ENCODE measurements at places on chromosomes 1 and 21.

GRCh38 chr1:6646499-6647148, 22.0 kb downstream of the THAP3 start:
- peak; percentile 71 for DNase-seq

- no peak for DNase-seq
Observed at GRCh38 chr1:159877695-159878444, 15.4 kb upstream of the VSIG8 start.

- DNase-seq, result no peak
Observed at GRCh38 chr1:5349526-5349925, 642.7 kb downstream of the NPHP4 start.

GRCh38 chr1:17112496-17113236, 6.6 kb downstream of the PADI2 start:
- no peak for DNase-seq

DNA sequence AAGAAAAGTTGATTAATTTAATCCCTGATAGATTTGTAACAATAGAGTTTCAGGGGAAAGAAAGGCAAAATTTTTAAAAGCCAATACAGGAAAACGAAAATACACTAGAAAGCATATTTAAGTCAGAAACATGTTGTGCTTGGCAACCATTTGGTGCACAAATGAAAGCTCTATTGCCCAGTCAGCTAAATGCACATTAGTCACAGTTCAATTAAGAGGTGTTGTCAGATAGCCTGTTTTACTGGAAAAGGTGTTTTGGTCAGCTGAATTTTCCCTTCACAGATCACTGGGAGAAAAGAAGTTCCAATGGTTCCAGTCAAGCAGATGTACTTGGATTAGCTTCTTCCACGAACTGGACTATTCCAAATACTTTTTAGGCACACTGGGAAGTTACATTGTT, 25.4 kb downstream of the RGS4 start:
- no peak for DNase-seq

DNA sequence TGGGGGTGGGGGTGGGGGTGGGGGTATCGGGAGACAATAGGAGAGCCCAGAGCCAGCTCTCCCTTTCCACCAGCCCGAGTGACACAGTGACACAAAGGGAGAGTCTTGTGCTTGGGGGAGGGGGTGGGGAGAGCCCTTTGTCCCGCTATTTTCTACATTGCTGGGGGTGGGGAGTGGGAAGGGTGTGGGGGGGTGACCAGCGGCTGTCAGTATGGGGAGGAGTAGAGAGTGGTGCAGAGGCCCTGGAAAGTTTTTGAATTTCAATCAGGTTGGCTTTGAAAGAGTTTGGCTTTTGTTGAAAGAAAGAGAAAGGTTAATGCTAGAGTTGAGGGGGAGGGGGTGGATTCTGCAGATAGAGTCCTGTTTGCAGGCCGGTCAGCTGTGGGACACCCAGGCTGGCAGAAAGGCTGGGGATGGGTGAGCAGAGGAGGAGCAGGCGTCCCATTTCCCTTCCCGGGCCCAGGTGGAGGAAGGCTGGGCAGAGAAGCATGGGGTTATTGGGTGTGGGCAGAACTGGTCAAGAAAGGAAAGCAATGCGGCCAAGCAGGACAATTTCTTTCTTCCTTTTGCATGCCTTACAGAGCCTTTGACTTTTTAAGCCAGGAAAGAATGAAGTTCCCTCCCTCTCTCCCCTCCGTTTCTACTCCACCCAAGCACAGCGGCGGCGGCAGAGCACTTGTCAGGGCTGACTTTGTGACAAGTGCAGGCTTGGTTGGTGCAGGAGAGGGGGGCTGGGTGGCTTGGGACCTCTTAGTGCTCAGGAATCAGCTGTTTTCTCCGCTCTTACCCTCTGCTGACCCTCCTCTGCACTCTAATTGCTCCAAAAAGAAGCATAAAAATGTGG, 96.2 kb downstream of the RNF220 start:
- DNase-seq, result no peak

DNA sequence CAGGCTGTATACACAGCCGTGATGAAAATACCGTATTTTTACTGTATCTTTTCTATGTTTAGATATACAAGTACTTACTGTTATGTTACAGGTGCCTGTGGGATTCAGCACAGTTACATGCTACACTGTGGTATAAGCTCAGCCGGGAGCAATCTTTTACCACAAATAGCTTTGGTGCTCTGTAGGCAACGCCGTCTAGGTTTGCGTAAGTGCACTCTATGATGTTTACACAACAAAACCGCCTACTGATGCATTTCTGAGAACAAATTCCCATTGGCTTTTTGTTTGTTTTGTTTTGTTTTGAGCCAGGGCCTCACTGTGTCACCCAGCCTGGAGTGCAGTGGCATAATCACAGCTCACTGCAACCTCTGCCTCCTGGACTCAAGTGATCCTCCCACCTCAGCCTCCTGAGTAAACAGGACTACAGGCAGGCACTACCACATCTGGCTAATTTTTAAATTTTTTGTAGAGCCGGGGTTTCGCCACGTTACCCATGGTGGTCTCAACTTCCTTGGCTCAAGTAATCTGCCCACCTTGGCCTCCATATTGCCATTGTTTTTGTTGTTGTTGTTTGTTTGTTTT, 81.0 kb downstream of the SCCPDH start:
- DNase-seq, result no peak

DNA sequence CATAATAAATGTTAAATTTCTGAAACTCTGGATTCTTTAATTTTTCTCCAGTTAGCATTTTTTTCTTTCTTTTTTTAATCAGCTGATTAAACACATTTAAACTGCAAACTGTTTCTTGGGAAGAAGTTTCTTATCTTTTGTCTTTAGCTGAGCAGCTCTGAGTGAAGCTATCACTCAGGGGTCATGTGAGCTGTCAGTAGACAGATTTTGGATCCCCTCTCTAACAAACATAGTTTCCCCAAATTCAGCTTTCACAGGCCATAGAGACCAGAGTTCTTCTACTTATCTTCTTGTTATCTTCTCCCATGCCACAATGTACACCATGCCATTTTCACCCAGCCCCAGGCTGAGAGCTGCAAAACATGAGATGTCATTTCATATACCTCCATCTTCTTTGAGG, 148.9 kb downstream of the CDC42BPA start:
- no peak for DNase-seq

GRCh38 chr1:109828756-109829505, 65.2 kb upstream of the EPS8L3 start:
- DNase-seq, result no peak

GRCh38 chr1:239914751-239915231, 176.9 kb upstream of the FMN2 start:
- peak; percentile 49 for DNase-seq

DNA sequence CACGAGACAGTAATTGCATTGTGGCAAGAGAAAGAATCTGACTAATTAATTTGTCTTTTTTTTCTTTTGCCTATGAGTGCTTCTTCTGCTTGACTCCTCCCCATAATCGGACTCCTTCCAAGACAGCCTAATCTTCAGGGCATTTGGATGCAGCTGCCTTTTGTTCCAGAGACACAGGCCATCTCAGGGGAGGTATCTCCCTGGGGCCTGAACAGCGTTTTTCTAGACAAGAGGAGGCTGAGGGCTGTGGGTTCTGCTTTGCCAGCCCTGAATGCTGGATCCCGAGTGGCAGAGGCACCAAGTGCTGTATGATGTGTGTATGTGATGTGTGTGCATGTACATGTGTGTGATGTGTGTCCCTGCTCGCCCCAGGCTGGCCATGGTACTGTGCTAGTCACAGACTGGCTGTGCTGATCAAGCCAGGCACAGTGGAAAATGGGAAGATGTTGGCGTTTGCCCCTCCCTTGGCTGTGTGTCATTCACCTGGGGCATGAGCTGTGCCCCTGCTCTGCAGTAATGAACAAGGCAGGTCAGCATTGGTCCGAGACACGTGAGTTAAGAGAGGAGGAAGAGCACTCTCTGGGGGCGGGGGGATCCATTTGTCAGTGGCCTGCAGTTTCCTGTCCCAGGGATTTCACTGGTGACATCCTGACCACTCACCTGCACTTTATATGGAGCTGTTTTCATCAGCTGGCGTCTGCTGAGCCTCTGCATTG, 77.2 kb downstream of the ADARB1 start:
- no peak for DNase-seq

- DNase-seq, result no peak
Observed at GRCh38 chr1:229040630-229041358, 230.1 kb upstream of the RAB4A start.
